ENCODE measurements at places on chromosomes 3 and 15.

GRCh38 chr3:101867511-101867910 is 18.2 kb downstream of the NFKBIZ start:
- no peak for DNase-seq

DNA sequence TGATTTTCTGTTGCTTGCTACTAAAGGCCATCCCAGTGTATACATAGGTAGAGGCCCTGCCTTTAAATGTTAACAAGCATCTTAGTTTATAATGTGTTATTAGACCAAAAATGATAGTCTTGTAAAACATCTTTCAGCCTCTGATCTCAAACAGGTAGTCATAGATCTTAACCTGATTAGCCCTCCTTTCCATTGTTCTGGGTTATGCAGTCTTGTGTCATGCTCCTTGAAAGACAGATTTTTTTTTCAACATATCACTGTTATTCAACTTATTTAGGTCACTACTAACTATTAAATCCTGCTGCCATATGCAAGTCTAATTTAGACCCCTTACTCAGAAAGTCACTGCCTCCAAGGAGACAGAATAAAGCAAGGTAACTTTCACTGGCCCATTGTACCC is 19.1 kb upstream of the CLDN16 start:
- DNase-seq, result no peak

DNA sequence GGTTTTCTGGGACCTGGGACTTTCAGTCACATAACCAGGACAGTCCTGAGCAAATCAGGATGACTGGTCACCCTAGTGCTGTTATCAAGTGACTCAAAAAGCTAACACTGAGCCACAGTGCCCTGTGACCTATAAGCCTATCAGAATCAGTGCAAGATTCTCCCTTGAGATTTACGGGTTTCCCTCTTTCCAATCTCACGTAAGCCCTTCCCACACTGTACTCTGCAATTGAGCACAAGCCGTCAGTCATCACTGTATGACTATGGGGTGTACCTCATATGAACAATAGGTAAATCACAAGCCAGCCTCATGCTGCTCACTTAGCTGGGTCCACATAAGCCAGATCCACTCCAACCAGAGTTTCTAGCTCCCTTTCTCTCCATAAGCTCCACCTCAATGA is 21.0 kb upstream of the CLDN18 start:
- DNase-seq, result no peak

DNA sequence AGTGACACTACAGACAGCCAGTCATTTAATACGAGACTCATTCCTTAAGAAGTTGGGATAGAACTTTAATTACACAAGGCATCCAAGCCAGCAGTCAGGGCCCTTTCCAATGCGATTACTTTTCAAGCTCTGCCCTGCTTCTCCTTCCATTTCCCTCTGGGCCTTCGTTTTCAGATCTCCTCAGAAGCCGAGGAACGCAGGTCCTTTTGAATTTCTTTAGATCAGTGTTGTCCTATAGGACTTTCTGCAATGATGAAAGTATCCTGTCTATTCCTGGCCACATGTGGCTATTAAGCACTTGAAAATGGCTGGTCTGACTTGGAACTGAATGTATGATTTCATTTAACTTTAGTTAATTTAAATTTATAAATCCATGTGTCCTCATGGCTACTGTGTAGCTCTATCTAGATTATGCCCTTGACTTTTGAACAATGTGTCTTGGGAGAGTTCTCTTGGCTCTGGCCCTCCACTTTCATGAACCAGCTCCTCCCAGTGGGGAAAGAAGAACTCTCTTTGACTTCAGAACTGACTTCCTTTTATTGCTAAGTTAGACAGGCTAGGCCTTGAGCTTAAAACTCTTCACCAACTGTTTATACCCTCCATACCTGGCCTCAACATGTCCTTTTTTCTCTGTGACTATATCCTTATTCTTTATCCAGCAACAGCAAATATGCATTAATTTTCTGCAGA is 22.6 kb downstream of the TGFBR2 start:
- DNase-seq, result no peak

DNA sequence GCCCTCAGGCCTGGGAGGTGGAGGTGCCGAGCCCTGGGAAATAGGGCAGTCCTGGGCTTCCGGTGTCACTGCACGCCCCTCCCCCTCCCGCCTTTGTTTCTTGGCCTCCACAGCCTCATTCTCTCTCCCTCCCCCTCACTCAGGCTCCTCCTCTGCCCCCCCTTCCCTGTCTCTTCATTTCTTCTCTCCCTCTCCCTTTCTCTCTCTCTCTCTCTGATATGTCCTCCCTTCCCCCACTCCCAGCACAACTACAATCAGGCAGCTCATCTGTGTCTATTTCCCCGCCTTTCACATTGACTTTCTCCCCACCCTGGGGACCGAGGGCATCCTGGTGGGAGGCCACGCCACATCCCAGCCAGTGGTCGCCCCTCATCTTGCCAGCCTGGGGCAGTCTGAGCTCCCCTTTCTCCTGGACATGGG is 40.2 kb downstream of the IDH2 start:
- DNase-seq, result peak; percentile 68

DNA sequence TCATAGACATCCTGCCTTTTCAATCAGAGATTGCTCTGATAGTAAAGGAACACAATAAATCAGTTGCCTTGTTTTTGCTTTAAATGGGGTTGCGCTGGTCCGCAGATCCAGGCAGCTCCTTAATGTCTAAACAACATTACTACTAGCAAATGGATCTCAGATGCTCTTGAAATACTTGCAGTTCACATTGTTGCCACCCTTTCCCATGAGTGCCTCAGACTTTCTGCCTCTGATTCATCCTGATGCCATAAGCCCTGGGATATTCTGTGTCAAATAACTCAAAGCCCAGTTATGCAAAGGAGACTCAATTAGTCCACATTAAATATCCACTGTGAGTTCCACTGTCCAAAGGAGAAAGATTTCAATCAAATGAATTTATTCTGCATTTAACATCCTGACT is 196.7 kb downstream of the PLCH1 start:
- no peak for DNase-seq

DNA sequence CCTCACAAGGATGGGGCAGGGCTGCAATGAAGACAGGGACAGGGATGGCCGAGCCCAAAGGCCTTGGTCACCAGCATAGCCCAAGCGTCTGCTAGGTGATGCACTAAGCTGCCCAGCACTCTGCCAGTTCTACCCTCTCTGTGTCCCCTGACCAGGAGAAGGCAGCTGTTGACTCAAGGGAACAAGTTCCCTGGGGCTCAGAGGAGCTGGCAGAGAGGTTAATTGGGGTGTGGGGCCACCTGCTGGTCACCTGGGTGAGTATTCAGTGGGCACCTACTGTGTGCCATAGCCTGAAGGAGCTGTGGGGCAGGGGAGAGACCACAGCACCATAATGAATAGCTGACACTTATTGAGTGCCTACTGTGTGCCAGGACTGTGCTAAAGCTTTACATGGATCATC is 22.0 kb upstream of the DOCK3 start:
- DNase-seq, result no peak

DNA sequence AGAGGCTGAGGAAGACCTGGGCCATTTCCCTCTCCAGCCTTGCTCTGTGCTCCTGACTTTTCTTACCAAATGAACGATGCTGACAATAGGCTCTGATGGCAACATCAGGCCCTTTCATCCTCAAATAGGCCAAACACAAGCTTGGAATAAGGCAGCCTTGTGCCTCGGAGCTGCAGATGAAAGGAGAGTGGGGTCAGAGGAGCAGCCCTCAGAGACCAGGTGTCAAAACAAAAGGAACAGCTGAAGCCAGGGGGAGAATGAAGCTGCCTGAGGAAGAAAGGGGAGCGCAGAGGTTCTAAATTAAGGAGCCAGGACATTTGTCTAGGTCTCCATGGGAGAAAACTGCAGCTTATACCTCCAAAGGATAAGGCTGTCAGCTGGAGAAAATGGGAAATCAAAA is 5.1 kb downstream of the BFSP2 start:
- no peak for DNase-seq

DNA sequence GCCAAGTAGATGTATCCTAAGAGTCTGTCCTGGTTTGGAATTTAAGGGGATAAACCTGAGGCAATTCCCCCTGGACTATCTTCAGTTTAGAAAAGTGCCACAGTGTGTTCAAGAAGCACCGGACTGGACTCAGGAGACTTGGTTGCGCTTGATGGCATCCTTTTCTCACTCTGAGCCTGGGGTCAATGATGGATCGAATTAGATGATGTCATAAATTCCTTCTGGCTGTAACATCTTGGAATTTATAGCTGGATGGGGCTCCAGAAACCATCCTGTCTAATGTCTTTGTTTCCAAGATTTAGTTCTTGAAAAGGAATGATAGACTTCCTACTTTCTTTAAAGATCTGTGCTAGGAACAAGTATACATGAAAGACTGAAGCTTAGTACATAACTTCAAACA is 280.6 kb downstream of the LPP start:
- DNase-seq, result no peak

GRCh38 chr15:73753250-73754130 is at the start of gene INSYN1:
INSYN1 (minus strand) TSS chr15:73753351; CDS start chr15:73751130, 2,221 bp downstream.
- DNase-seq, result no peak

- DNase-seq, result no peak
These were observed 707.0 kb upstream of the GOLIM4 start for GRCh38 chr3:168802766-168803165.

DNA sequence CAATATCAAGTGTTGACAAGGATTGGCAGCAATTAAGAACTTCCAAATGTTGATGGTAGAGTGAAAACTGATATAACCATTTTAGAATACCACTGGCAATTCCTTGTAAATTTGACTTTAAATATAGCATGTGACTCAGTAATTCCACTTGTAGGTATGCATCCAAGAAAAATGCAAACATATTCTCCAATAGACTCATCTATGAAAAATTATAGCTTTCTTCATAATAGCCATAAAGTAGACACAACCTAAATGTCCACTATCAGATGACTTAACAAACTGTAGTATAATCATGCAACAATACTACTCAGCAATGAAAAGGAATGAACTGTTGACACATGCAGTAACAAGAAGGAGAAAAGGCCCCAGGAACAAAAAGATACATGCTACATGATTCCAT is 988.1 kb downstream of the FHIT start:
- DNase-seq, result no peak

GRCh38 chr3:9917820-9918219 is 922 bp downstream of the IL17RC start:
- no peak for DNase-seq

DNA sequence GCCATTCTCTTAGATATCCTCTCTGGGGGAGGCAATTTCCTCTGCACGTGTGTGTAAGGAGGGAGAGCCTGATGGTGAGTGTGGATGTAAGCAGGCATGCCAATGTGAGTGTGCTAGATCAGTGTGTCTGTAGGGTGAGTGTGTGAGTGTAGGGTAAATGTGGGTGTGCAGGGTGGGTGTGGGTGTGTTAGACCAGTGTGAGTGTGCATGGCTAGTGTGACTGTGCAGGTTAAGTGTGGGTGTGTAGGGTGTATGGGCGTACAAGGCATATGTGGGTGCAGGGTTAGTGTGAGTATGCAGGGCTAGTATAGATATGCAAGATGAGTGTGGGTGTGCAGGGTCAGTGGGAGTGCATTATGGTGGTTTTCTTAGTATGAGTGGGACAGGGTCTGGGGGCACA is 48.4 kb downstream of the ATP2B2 start:
- DNase-seq, result no peak

- DNase-seq, result no peak
These were observed 59.7 kb upstream of the MBNL1 start for GRCh38 chr3:152209060-152209459.

- DNase-seq, result no peak
These were observed 163.6 kb upstream of the SETMAR start for GRCh38 chr3:4139462-4140140.

- DNase-seq, result no peak
These were observed 15.2 kb downstream of the ABCC5 start for GRCh38 chr3:184002469-184002868.

DNA sequence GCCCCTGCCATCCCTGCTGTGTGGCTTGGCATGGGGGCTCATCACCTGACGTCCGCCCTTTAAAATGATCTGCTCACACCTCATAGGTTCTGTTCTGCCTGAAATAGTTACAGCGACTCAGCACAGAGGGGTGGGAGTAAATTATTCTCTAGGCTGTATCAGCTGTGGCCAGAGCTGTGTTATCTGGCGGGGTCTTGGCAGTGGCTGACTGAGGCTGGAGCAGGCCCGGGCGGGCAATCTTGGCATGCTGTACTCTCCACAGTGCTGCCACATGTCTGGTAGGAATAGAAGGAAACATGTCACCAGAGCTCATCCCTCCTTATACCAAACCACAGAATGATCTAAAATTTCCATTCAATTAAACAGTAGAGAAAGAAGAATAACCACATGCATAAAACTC is 499.9 kb upstream of the LMCD1 start:
- no peak for DNase-seq
